ENCODE measurements at places on chromosomes 12 and 14.

DNA sequence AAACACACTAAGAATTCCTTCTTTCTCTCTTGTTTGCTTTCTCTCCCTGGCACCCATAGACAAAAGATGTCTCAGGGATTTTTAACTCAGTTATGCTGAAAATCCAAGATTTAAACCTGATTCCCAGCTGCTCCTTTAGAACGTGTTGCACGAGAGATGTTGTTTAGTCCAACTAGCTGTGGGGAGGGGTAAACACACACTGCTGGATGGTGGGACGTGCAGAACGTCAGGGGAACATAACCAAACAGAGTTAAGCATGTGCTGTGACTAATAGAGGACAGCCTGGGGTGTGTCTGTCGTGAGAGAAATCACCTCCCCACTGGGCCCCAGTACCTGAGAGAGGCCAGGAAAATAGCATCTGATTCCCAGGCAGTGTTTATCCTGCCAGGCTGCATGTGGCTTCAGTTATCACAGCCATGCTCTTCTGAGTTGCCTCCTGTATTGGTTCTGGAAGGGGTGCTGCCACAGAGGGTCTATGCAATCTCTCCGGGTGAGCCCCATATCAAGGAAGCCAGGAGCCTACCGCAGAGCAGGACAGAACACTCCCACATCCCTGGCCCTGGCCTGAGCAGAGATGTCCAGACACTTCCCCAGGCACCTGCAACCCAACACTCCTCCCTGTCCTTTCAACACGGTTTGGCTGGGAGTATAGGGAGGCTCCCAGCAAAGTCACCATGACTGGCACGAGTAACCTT lies 112.7 kb upstream of the EGLN3 start:
- no peak for DNase-seq

DNA sequence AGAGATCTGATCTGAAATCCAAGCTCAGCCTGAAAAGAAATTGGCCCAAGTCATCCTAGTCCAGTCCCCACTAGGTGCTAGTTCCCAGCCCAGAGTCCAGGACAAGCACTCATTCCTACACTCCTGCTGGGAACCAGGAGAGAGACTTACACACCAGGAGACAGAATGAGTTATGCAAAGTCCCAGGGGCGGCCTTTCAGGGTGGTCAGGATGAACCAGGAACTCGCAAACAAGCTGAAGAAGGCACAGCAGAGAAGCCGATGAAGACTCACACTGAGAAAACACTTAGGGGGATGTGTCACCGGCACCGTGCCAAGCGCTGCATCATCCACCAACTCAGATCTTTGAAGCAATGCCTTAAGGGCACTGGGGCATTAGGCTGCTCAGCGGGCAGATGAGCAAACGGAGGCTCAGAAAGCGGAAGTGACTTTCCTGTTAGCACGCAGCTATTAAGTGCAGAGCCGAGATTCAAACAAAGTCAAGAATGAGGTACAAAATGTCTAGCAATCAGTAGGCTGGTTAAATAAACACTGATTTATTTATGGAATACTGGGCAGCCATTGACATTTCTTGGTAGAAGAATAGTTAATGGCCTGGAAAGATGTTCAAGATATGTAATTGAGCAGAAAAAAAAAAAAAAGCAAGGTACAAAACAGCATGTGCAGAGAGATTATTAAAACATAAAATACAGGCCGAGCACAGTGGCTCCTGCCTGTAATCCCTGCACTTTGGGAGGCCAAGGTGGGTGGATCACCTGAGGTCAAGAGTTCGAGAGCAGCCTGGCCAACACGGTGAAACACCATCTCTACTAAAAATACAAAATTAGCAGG lies 78.7 kb downstream of the LRRC74A start:
- no peak for DNase-seq

- no peak for DNase-seq
Observed at GRCh38 chr12:122688291-122688690, 14.9 kb downstream of the HCAR2 start.

DNA sequence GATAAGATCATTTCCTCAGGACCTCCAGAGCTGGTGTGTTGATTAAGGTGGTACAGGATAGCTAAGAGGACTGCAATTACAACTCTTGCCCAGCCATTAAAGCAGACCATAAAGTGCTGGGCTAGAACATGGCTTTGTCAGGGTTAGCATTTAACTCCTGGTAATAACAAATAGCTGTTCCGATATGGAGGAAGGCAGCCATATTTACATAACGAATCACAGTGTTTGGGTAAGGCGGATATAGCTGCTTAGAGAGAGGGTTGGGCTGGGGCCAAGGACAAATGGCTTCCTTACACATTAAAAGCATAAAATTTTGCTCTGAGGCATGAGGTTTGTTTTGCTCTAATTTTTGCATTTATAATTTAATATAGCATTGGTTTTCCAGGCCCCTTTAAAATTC lies 297.7 kb upstream of the DDHD1 start:
- DNase-seq, result no peak

DNA sequence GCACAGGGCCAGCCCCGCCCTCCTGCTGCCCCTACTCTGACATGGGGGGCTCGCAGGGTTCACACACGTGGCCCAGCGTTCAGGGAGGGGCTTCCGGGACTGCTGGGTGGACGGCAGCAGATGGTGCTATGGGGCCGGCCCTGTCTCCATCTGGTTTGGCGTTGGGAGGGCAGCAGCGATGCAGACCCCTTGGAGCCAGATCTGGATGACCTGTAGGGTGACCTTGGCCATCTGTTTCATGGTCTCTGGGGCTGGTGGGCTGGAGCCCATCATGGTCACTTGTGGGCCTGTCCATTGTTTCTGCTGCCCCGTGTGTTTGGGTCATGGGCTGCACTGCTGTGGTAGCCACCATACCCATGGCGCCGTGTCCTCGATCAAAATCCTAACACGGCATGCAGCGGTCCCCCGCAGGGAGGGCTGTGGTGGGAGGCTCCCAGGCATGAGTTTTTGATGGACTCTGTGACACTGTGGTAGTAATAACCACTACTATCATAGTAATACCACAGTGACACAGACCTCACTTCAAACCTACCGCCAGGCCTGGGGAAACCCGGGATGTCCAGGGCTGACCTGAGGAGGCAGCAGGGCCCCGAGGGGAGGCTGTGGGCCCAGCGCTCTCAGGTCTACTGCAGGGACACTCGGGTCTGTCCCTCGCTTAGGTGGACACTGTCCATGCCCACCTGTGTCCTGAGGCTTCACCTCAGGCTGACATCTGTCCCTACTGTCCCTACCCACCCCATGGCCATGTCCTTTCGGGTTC lies 359.4 kb downstream of the TMEM121 start:
- no peak for DNase-seq

DNA sequence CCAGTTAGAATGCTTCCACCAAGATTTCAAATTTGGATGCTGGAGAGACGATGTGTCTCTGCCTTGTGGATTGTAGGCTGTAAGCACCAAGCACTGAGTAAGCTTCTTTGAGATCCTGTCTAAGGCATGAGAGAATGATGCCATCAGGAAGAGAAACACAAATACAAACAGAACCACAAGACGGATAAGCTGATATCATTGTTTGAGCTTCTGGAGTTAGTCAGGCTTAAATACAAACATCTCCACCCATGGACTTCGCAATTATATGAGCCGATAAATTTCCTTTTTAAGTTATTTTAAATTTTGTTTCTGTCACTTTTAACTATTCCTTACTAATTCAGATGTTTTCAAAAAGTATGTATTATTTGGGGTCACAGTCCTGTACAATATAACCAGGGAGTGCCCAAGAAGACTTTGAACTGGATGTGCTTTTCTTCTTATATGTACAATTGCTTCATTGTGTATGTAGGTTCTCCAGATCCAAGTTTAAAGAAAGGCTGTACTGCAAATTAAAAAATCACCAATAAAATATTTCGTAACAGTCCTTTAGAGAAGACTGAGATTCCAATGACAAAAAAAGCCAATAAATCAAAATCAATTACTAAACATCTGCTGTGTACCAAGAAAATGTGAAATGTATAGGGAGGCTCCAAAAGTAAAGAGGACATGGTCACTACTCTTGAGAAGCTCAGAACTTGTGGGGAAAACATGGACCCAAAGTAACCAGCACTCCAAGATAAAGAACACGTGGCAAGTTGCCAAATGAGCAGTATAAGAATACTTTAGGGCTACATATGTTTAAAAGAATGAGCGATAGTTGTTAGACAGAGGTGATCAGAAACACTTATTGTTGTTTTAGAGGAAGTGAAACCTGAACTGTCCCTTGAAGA lies 274.1 kb downstream of the ADAMTS20 start:
- DNase-seq, result no peak

- DNase-seq, result no peak
Observed at GRCh38 chr12:15497671-15498292, 175.5 kb downstream of the PTPRO start.

DNA sequence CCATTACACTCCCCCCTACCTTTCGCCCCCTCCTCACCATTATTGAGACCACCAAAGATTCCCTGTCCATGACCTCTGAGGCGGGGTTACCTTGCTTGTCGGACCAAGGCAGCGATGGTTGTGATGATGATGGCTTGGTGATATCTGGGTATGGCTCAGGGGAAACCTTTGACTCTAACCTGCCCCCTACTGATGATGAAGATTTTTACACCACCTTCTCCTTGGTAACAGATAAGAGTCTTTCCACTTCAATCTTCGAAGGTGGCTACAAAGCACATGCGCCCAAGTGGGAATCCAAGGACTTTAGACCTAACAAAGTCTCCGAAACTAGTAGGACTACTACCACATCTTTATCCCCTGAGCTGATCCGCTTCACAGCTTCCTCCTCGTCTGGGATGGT lies 350.2 kb downstream of the DIO2 start:
- DNase-seq, result no peak
